ENCODE measurements at places on chromosomes 3 and 15. TPM values are rescaled to one million over a fixed set of nuclear protein-coding genes. Genes with fewer than 3 reads are reported as not detected.
A peak's percentile ranks its signal among the peaks of the same experiment; 100 is the strongest.

DNA sequence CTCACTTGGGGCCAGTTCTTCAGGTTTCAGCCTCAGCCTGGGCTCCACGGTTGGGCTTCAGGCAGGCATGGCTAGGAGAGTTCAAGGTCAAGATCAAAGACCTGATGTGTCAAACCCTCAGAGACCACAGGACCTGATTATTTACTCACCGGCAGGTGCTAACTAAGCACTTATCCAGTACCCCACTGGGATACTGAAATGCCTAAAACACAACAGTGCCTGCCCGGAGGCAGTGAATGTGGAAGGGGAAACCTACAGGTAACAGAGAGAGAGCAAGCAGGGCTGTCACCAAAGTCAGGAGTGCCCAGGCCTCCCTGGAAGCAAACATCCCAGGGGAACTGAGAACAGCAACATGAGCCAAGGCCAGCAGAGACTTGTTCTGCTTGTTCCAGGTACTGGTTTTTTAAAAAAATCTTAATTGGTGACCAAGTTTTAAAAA lies 6.7 kb downstream of the IDH2 start:
- DNase-seq, result no peak

GRCh38 chr15:89325039-89325803 lies 9.4 kb downstream of the POLG start:
- DNase-seq, result no peak

DNA sequence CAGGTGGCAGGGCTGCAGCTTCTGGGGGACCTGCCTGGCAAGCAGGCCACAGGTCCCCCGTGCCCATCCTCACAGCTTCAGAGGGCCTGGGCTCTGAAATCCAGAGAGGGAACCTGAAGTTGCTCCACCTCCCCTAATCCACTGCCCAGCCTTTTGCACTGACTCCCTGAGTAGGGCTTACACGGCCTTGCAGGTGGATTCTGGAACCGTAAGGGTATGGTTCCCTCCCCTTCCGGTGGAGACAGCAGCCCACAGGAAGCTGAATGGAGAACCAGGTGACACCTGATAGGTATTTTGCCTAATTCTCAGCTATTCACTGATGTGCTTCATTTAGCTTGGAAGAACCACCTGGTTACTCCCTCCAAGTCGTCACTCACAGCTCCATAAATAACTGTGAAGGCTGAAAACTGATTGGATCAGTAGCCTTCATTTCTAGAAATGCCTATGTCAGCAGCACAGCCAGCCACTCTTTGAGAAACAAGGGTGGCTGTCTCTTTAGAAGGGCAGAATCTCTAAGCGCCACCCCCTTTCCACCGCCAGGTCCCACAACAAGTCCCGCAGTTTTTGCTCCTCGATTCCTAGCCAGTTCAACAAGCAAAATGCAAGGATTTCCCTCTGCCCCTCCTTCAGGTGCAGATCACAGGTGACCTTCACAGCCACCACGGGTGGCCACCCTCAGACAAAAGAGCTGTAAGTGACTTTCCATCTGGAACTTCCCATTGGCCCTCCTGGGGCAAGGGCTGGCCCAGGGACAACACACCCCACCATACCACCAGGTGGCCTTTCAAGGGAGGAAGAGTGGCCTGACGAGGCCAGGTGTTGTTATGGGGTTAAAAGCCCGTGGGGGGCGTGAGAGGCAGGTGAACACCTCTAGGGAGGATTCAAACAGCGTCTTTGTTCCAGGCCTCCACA lies 112.9 kb downstream of the SEC22A start:
- DNase-seq, result peak; percentile 93

Gene CCDC39
- total RNA-seq, result 0.34 TPM

Gene EOMES
- 0.47 TPM for total RNA-seq

Gene WDR72
- total RNA-seq, result 2.1 TPM
